H1 (cell line): ENCODE measurements at places on chromosomes 4 and X.
A peak's percentile ranks its signal among the peaks of the same experiment; 100 is the strongest.

DNA sequence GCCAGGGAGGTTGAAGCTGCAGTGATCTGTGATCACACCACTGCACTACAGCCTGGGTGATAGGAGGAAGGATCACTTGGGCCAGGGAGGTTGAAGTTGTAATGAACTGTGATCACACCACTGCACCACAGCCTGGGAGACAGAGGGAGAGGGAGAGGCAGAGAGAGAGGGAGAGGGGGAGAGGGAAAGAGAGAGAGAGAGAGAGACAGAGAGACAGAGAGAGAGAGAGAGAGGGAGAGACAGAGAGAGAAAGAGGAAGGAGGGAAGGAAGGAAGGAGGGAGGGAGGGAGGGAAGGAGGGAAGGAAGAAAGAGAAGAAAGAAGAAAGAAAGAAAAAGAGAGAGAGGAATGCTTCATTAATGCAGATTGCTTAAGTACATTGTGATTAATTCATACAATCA is 15.2 kb upstream of the MAP9 start:
- no peaks in the 10 kb centered on the region for H3K27me3 ChIP-seq
- no peak for DNase-seq
- H3K27ac ChIP-seq = no peak overlapping the region

DNA sequence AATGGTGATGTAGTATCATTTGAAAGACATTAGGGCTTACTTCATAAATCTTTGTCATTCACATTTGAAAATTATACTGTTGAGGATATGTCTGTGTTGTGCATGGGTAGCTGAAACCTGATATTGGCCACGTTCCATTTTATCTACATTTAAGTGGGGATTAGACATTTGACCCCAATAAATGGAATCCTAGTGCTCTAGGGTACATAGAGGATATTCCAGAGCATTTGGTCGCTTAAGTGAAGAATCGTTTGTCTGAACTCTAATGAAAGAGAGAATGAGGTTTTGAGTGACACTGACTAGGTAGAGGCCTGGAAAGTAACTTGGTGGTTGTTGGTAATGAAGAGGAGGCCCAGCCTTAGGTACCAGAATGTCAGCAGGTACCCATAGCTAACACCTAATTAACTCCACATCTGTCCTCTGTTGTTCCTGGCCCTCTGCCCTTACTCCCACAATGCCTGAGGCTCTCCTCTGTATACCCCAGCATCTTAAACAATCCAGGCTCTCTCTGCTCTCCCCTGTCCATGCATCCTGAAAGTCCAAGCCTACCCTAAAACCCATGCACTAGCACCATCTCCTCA is 299.5 kb upstream of the KLF3 start:
- DNase-seq = no peak
- H3K36me3 ChIP-seq = no peaks in the 10 kb centered on the region
- H3K4me1 ChIP-seq = no peaks in the 10 kb centered on the region

GRCh38 chr4:74189331-74190043 is 31.6 kb downstream of the MTHFD2L start:
- H3K27ac ChIP-seq = no peak overlapping the region
- DNase-seq = no peak
- no peaks in the 10 kb centered on the region for H3K4me1 ChIP-seq
- no peaks in the 10 kb centered on the region for H3K27me3 ChIP-seq
- no peak overlapping the region for H3K4me3 ChIP-seq

DNA sequence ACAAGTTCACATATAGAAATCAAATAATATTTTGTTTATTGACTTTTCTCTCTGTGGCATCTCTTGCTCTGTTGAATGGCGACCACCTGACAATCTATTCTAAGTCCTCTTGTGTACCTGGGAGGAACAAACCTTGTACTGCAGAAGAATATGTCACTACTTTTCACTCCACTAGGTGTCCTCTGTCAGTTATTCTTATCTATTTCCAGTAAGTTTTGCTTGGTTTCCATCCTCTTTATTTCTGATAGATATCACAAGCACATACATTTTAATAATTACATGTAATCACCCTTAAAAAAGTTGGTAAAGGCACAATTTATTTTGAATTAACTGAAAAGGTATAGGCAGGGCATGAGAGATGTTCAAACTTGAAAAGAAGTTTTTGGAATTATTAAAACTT is 238.4 kb downstream of the SNCA start:
- no peak for DNase-seq
- no peaks in the 10 kb centered on the region for H3K27me3 ChIP-seq
- H3K4me1 ChIP-seq = no peaks in the 10 kb centered on the region
- no peak overlapping the region for H3K4me3 ChIP-seq
- no peaks in the 10 kb centered on the region for H3K36me3 ChIP-seq
- H3K27ac ChIP-seq = no peak overlapping the region

DNA sequence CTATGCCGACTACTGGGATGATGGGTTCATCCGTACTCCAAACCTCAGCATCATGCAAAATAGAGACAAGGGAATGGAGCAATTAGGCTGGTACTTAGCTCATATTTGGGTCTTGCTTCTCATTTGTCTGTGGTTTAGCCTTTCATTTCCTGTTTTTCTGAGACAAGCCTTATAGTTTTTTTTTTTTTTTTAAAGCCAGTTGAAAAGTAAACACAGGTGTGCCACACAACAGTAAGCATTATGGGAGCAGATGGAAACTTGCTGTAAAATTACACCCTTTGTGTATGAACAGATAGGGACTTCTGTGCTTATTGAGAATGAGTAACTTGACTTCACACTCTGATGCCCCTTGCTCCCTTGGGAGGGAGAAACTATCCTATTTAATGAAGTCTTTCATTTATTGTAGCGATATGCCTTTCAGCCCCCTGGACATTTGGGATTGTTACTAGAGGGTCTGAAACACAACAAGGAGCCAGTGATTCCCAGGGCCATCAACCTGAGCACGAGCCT is 13.7 kb downstream of the RASSF6 start:
- no peaks in the 10 kb centered on the region for H3K27me3 ChIP-seq
- H3K36me3 ChIP-seq = no peaks in the 10 kb centered on the region
- no peak overlapping the region for H3K27ac ChIP-seq
- no peaks in the 10 kb centered on the region for H3K4me1 ChIP-seq

DNA sequence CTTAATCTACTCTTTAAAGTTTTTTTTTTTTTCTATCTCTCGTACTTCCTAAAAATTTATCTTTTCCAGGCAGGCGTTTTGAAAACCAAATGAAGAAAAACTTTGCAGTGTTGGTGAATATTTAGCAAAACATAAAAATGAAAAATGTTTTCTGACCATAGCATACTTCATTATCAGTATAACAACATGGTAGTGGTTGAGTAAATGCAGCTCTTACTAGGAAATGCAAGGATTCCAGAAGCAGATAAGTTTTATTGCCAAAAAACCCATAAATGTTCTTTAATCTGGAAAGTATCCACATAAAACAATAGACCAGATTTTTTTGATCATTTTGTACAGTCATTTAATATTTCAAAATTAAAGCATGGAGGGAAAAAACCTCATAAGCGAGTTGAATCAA is 136.9 kb upstream of the GUCY1A1 start:
- DNase-seq = no peak
- no peak overlapping the region for H3K27ac ChIP-seq
- H3K4me3 ChIP-seq = no peak overlapping the region
- no peaks in the 10 kb centered on the region for H3K36me3 ChIP-seq
- no peaks in the 10 kb centered on the region for H3K4me1 ChIP-seq

GRCh38 chr4:151484396-151485102 is 75.6 kb downstream of the FHIP1A start:
- peak overlapping the region; percentile 80 for H3K27ac ChIP-seq
- peaks cover 21% of the 10 kb centered on the region for H3K4me1 ChIP-seq
- no peak for DNase-seq
- H3K4me3 ChIP-seq = no peak overlapping the region
- H3K27me3 ChIP-seq = no peaks in the 10 kb centered on the region

GRCh38 chr4:152220201-152220666 is 315.7 kb downstream of the FBXW7 start:
- no peak overlapping the region for H3K4me3 ChIP-seq
- no peak overlapping the region for H3K27ac ChIP-seq
- no peaks in the 10 kb centered on the region for H3K27me3 ChIP-seq
- no peaks in the 10 kb centered on the region for H3K4me1 ChIP-seq

GRCh38 chr4:28313729-28314713 is 1453.4 kb downstream of the STIM2 start:
- no peak overlapping the region for H3K4me3 ChIP-seq
- DNase-seq = no peak
- H3K4me1 ChIP-seq = no peaks in the 10 kb centered on the region
- H3K36me3 ChIP-seq = no peaks in the 10 kb centered on the region
- H3K27ac ChIP-seq = no peak overlapping the region
- H3K27me3 ChIP-seq = no peaks in the 10 kb centered on the region

DNA sequence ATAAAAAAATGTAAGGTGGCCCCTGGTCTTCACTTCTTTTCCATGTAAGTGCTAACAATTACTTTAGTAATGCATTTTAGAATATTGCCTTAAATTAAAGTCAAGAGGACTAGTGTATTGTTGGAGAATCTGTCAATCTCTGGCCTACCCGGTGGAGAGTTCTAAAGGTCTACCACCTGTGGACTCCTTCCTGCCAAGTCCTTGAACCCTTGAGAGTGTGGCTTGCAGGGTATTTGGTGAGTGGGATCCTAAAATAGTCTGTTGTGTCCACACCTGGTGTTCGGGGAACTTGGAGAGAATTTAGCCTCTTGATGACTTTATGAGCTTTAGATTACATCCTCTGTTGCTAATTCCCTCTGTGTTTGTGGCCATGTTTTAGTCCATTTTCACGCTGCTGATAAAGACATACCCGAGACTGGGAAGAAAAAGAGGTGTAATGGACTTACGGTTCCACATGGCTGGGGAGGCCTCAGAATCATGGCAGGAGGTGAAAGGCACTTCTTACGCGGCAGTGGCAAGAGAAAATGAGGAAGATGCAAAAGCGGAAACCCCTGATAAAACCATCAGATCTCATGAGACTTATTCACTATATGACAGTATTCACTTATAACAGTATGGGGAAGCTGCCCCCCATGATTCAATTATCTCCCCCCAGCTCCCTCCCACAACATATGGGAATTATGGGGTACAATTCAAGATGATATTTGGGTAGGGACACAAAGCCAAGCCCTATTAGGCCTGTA is 23.8 kb downstream of the DDIT4L start:
- H3K4me1 ChIP-seq = no peaks in the 10 kb centered on the region; the same call in 1 of the 2 replicates
- no peak overlapping the region for H3K4me3 ChIP-seq
- no peak for DNase-seq
- no peak overlapping the region for H3K27ac ChIP-seq
- peaks cover 2% of the 10 kb centered on the region; the same call in 1 of the 2 replicates for H3K36me3 ChIP-seq
- no peaks in the 10 kb centered on the region for H3K27me3 ChIP-seq

- peaks cover 7% of the 10 kb centered on the region for H3K36me3 ChIP-seq
- peak overlapping the region; percentile 44 for H3K4me3 ChIP-seq
- peaks cover 2% of the 10 kb centered on the region for H3K4me1 ChIP-seq
- no peaks in the 10 kb centered on the region for H3K27me3 ChIP-seq
Observed at GRCh38 chrX:70434914-70435586, 9.6 kb upstream of the DLG3 start.

GRCh38 chr4:110653321-110654253 is 30.7 kb upstream of the PITX2 start:
- H3K4me1 ChIP-seq = no peaks in the 10 kb centered on the region
- DNase-seq = no peak
- H3K4me3 ChIP-seq = no peak overlapping the region
- no peak overlapping the region for H3K27ac ChIP-seq
- no peaks in the 10 kb centered on the region for H3K36me3 ChIP-seq

- H3K4me3 ChIP-seq = no peak overlapping the region
- no peaks in the 10 kb centered on the region for H3K27me3 ChIP-seq
- no peaks in the 10 kb centered on the region; the same call in 1 of the 2 replicates for H3K4me1 ChIP-seq
- DNase-seq = peak; percentile 54
Observed at GRCh38 chrX:154534526-154535322, 11.9 kb downstream of the G6PD start.

GRCh38 chrX:46611658-46612362 is 38.2 kb downstream of the CHST7 start:
- no peak overlapping the region for H3K4me3 ChIP-seq
- no peaks in the 10 kb centered on the region for H3K27me3 ChIP-seq
- H3K36me3 ChIP-seq = 0 out of 2 replicates have a peak, but pooled peaks cover 3% of the 10 kb centered on the region

DNA sequence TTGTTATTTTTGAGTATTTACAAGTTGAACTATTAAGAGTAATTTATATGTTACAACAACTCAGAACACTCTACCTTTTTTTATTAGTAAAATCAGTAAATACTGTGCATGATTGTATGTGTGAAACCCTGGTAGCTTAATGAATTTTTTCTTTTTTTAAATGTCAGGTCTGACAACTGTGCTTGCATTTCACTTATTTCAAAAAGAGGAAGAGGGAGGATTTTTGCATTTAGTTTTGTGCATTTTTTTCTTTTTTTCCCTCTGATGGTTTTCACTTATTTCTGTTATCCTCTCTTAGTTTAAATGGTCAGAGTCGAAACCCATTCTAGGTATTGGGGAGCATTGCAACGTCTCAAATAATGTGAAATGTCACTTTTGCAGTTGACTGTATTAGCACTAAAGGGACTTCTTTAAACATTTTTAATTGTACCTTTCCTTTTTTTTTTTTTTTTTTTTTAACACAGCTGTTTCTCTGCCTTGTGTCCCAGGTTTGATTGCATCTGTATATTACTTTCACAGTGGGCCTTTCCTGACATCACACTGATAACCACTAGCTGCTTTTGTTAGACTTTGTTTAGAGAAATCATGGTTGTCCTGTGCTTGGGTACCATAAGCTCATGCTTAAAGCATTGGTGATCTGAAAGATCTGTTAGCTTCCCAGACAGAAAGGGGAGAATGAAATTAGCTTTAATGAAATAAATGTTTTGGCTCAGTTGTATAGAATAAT is 28.5 kb downstream of the MOB1B start:
- DNase-seq = no peak
- peaks cover 2% of the 10 kb centered on the region; the same call in 1 of the 2 replicates for H3K4me1 ChIP-seq
- H3K36me3 ChIP-seq = no peaks in the 10 kb centered on the region
- no peak overlapping the region for H3K27ac ChIP-seq
- H3K4me3 ChIP-seq = no peak overlapping the region

- H3K27me3 ChIP-seq = no peaks in the 10 kb centered on the region
- DNase-seq = peak; percentile 70
- no peaks in the 10 kb centered on the region for H3K36me3 ChIP-seq
- H3K27ac ChIP-seq = peak overlapping the region; percentile 12
Observed at GRCh38 chrX:1205681-1206611, 6.5 kb downstream of the CRLF2 start.

- H3K27me3 ChIP-seq = no peaks in the 10 kb centered on the region
- no peak for DNase-seq
- no peaks in the 10 kb centered on the region for H3K36me3 ChIP-seq
- no peak overlapping the region for H3K4me3 ChIP-seq
- H3K27ac ChIP-seq = no peak overlapping the region
Observed at GRCh38 chrX:8692871-8693270, 39.1 kb downstream of the ANOS1 start.

GRCh38 chr4:81422595-81422994 is 49.1 kb downstream of the RASGEF1B start:
- no peaks in the 10 kb centered on the region for H3K36me3 ChIP-seq
- DNase-seq = no peak
- no peak overlapping the region for H3K4me3 ChIP-seq
- H3K27ac ChIP-seq = no peak overlapping the region
- peaks cover 4% of the 10 kb centered on the region for H3K4me1 ChIP-seq

GRCh38 chr4:36230534-36230933 is 13.8 kb downstream of the ARAP2 start:
- H3K27me3 ChIP-seq = no peaks in the 10 kb centered on the region
- no peak overlapping the region for H3K27ac ChIP-seq
- no peaks in the 10 kb centered on the region for H3K36me3 ChIP-seq
- no peaks in the 10 kb centered on the region for H3K4me1 ChIP-seq
- no peak overlapping the region for H3K4me3 ChIP-seq

GRCh38 chrX:63855896-63856295 is 70.9 kb upstream of the ARHGEF9 start:
- no peaks in the 10 kb centered on the region for H3K27me3 ChIP-seq
- DNase-seq = no peak
- H3K4me3 ChIP-seq = no peak overlapping the region
- H3K27ac ChIP-seq = no peak overlapping the region

- H3K4me3 ChIP-seq = no peak overlapping the region
- H3K27ac ChIP-seq = no peak overlapping the region
- no peaks in the 10 kb centered on the region for H3K27me3 ChIP-seq
- H3K4me1 ChIP-seq = no peaks in the 10 kb centered on the region
- DNase-seq = no peak
Observed at GRCh38 chr4:121243485-121243884, 79.4 kb upstream of the TNIP3 start.
